IMR-90 (cell line): ENCODE measurements at places on chromosomes 2 and 18. TPM values are rescaled to one million over a fixed set of nuclear protein-coding genes. Genes with fewer than 3 reads are reported as not detected.

DNA sequence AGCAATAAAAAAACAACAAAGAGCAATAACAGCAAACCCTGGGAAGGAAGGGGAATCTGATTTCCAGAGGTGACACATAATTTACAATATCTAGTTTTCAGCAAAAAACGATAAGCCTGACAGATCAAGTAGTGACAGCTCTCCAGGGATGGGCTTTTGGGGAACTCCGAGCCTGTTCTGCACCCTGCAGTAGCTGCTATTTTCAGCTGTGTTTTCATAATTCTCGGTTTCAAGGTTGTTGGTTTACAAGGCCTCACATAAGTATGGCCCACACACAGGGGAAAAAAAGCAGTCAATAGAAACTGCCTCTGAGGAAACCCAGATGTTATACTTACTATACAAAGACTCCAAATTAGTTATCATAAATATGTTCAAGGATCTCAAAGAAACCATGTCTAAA lies 67.7 kb upstream of the CTLA4 start:
- DNase-seq, result no peak

GRCh38 chr18:58590254-58590653 lies 38.6 kb downstream of the ALPK2 start:
- DNase-seq, result peak; percentile 88

DNA sequence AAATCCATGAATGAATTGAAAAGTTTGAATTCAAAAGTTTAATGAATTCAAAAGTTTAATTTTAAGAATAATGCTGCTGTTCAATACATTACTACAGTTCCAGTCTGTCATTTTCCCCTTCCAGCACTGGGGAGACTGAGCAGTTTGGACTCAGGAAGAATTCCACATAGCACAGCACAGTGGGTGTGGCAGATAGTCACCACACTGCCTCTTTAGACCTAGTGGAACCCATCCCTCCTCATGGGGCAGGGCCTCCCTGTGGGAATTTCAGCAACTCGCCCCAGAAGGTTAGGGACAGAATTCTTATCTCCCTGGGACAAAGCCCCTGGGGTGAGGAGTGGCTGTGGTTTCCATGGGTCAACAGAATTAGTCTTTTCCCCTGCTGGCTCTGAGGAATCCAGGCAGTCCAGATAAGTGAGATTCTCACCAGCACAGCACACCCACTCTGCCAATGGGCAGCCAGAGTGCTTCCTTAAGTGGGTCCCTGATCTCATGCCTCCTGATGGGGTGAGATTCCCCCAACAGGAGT lies 442.0 kb upstream of the SYT4 start:
- no peak for DNase-seq

DNA sequence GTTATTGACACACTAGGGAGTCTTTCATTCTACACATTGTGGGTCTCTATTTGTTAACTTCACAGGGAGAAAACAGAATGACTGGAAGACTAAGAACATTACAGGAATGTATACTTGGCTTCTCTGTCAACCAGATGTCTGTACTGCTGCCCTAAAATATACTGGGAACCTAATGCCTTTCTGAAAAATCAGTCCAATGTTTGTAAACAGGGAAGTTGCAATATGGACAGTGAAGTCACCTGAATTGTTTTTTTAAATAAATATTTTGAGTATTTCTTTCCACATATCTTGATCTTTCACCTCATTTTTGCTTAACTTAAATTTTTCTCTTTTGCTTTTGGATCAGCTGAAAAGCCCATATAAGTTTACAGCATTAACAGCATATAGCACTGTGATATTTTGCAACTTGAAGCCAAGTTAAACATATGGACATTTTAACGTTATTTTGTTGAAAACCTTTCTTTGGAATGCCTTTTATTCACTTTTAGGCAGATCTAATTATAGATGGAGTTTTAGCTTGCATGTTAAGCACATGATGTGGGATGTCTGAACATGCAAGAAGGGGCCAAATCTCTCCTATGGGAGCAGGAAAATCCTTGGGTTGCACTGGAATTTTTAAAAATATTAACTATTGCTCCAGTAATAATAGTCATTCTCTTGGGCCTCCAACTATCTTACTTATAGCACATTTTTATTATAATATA lies 137.7 kb upstream of the TWIST2 start:
- peak; percentile 24 for DNase-seq

- no peak for DNase-seq
Measured at GRCh38 chr2:235555371-235555770, 61.5 kb downstream of the AGAP1 start.

GRCh38 chr2:76953733-76954347 lies 568.3 kb downstream of the LRRTM4 start:
- peak; percentile 41 for DNase-seq

The INHBB gene
- total RNA-seq, result 0.18 and 0.28 TPM in 2 replicates
